ENCODE measurements at places on chromosomes 5 and 9.
A peak's percentile ranks its signal among the peaks of the same experiment; 100 is the strongest.

DNA sequence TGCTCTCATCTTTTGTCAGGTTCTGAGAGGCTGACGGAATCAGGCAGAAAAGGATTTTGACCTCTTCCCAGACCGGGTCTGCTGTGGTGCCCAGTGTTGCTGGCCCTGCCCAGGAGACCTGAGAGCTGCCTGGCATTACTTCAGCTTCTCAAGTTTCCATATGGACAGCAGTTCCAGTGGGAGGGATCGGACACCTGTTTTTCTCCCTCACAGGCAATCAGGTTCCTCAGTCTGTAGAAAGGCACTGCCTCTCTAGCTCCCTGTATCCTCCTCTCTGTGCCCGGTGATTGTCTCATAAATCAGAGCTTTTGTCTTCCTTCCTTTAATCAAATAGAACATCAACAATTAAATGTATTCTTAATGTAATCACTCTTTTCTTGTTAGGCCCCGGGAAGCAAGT lies 198.7 kb downstream of the SEMA6A start:
- no peak for DNase-seq

- DNase-seq, result no peak
Observed at GRCh38 chr9:99726758-99727157, 94.9 kb upstream of the NR4A3 start.

DNA sequence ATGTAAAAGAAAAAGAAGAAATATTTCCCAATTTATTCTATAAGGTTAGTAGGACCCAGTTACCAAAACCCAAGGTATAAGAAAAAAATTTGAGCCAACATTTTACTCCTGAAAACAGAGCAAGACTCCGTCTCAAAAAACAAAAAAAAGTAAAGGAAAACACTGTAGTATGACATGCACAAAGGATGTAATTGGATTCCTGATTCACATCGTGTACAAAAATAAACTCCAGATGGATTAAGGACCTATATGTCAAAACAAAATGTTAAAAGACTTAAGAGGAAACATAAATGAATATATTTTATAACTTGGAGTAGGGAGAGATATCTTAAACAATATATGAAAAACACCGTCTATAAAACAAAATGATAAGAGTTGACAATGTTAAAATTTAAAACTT lies 13.8 kb downstream of the PHYKPL start:
- DNase-seq, result no peak

- no peak for DNase-seq
Observed at GRCh38 chr9:69036309-69036708, 757 bp downstream of the FXN start.

DNA sequence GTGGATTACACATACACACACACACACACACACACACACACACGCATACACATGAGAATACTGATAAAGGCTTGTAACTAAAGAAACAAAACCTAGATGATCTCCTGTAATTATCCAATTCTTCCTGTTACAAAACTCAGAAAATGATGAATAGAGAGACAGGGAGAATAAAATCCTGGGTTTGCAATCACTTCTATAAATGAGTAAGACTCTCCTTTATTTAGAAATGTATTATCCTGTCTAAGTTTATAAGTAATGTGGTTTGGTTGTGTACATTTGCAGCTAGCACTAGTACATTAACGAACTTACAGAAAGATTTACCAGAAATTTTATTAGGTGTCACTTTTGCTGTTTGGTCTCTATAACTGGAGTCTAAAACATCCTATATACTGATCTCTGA lies 2.8 kb upstream of the PRR16 start:
- no peak for DNase-seq

GRCh38 chr5:99061711-99062110 lies 132.9 kb upstream of the CHD1 start:
- DNase-seq, result no peak

- no peak for DNase-seq
Observed at GRCh38 chr9:97479496-97480159, 21.8 kb upstream of the TMOD1 start.

- DNase-seq, result no peak
Observed at GRCh38 chr5:79793722-79794121, 104.1 kb downstream of the CMYA5 start.

DNA sequence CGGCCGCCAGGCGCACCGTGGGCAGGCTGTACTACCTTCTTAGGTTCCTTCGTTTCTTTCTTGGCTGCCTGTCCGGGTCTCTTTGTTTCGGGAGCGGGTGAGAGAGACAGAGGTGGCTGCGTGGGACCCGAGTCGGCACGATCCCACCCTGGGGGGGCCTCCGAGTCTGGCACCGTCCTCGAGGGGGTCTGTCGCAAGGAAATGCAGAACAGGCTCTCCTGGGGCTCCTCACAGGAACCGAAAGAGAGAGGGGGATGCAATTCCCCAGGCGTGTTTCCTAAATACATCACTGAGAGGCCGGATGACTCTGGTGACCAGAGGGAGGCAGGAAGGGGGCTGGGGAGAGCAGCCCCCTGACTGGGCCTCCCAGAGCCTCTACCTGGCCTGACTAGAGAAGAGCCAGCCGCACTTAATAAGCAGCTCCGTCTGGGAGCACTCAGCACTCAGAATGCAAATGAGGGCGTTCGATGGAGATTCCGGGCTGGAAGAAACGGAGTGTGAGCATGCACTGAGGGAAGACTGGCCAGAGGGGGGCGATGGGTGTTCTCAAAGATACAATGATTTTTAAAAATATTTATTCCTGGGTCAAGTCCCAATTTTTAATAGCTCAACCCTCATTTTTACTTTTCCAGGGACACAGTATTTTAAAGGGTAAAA lies 11.7 kb upstream of the INPP5E start:
- no peak for DNase-seq

DNA sequence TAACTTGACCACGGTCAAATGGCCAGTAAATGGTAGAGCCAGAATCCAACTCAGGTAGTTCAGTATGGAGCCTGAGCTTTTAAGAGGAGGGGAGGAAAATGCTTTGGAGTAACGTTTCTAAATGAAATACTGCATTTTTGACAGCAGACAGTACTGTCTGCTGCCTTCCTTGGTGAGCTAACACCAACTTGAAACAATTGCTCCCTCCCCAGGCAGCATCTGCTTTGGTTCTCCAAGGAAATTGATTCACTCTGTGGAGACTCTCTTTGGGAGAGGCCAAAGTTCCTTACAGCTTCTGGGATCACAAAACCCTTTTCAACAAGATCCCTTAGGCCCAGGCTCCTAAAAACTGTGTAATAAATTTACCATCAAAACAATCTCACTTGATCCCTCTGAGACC lies 75.2 kb upstream of the SSBP2 start:
- no peak for DNase-seq

DNA sequence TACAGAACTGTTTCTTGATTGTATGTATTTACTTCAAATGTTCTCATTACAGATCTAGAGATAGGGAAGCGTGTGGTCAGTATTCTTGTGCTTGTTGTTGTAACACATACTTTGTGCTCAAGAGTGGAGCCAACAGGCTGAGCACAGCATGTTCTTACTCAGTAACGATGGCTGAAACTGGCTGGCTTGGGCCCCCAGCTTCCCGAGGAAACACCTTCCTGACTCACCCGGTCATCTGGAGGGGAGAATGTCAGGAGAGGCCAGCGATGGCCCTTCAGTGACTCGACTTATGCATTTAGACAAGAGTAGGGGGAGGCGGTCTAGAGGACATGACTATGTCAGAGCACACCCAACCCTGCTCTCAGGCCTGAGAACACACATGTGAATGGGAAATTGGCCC lies 25.6 kb downstream of the ZNF474 start:
- no peak for DNase-seq

GRCh38 chr9:35285731-35286130 lies 123.9 kb downstream of the UNC13B start:
- DNase-seq, result no peak

DNA sequence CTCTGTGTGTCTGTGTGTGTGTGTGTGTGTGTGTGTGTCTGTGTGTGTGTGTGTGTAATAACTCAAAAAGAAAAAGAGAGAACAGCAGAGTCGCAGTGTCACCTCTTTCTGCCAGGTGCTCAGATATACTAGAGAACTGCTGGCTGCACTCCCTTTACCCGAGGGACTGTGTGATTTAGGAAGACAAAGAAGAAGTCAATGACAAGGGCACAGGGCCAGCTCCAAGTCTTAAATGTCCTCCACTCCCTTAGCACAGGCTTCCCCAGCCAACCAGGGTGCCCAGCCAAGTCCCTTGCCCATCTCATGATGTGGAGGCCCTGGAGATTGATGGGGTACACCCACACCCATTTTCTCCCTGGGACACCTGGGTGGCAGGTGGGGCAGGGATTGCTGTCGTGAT lies 8.7 kb downstream of the CCNJL start:
- no peak for DNase-seq

- DNase-seq, result no peak
Observed at GRCh38 chr9:33329117-33329563, 38.8 kb downstream of the NFX1 start.

GRCh38 chr5:60161340-60161934 lies 267.9 kb upstream of the PDE4D start:
- no peak for DNase-seq

- DNase-seq, result no peak
Observed at GRCh38 chr5:30581198-30581935, 612.1 kb upstream of the CDH6 start.

- no peak for DNase-seq
Observed at GRCh38 chr9:101738566-101739183, at the start of gene GRIN3A. Gene GRIN3A, minus strand, starts transcription at chr9:101738647. Its CDS starts 668 bp downstream, at chr9:101737979.

- DNase-seq, result no peak
Observed at GRCh38 chr5:42781584-42781983, 25.0 kb downstream of the CCDC152 start.

- DNase-seq, result no peak
Observed at GRCh38 chr5:63125392-63125791, 546.8 kb downstream of the LRRC70 start.

GRCh38 chr5:143140492-143141203 lies 262.8 kb downstream of the NR3C1 start:
- no peak for DNase-seq

DNA sequence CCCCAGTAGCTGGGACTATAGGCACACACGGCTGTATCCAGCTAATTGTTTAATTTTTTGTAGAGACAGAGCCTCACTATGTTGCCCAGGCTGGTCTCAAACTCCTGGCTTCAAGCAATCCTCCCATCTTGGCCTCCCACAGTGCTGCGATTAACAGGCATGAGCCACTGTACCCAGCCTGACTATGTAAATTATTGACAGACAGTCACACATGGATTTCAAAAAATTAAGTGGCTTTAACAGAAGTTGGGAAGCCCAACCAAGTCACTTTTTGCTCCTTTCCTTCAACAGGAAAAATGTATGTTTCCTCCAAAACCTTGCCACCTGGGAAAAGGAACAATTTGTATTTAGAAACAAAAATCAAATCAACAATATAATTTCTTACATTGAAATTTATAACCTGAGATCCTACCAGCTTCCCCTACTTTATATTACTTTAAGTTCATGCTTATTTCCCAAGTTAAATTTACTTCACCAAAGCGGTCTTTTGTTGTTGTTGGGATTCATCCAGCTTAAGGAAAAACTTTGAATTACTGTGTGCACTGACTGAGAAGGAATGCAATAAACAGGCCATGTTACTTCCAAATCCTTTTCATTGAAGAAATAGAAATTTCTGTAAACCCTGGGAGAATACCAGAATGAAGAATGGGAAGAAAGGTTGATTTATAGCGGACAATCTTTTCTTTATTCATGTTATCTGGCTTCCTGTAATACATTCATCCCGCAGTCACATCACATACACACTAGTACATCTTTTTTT lies 8.6 kb downstream of the PCA3 start:
- DNase-seq, result no peak

DNA sequence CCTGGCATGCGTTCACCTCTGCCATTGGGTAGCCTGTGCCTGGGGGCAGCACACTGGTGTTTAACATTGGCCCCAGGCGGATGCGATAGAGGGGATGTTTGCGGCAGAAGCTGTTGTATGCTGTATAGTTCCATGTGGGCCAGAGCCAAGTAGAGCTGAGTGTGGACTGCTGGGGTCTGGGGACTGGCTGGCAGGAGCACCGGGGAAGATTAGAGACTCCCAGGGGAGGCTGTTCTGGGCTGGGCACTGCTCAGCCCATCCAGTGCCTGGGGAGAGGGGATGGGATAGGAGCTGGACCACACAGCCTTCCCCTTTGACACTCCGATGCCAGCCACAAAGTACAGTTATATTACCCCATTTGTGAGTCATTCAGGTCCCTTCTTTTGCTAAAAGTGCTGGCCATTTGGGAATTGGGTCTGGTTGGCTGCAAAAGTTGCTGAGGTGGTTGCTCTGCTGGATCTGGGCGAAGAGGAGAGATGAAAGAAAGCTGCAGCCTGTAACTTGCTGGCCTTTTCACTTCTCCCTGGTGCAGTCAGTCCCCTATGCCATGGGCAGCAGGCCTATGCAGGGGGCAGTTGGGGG lies 73.8 kb downstream of the RGS3 start:
- no peak for DNase-seq

DNA sequence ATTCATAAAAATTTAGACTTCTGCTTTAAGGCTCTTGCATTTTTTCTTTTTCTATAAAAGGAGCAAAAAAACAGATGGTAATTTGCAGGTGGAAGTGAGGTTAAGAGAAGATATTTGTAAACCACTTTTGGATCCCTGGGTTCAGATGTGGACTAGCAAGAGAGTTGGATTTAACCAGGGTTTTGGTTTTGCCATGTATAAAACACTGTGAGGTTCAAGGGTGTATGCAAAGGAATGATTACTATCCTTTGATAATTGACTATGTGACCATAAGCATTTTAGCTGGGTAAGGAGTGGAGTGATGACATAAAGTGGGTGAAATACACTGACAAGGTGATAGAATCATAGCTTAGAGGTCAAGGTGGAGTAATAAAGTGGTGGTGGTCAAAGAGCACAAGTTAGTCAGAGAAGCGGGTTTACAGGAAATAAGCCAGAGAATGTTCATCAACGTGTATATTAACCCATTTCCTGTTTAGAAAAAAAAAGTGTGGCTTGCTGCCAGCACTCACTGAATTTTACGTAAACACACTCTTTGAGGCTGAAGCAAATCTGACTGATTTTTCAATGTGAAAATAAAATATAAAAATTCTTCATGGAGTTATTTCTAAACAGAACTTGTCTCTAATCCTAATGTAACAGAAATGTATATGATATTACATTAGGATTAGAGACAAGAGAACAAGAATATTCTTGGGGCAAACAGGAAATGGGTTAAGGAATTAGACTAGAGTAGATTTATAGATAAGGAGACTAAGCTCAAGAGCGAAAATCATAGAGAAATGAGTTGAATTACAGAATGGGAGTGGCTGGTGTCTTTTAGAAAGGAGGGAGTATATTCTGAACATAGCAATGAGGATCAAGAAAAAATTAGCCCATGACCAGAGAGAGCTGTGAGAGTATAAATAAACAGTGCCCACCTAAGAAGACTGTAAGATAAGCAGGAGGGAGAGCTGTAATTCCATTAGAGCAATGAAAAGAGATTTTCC lies 74.5 kb downstream of the CDKN2A start:
- peak; percentile 40 for DNase-seq
